ENCODE measurements at places on chromosomes 4 and X.

- DNase-seq, result no peak
Measured at GRCh38 chr4:183492791-183493222, 12.1 kb upstream of the ING2 start.

- DNase-seq, result no peak
Measured at GRCh38 chr4:180380733-180381132, 1862.5 kb upstream of the TENM3 start.

GRCh38 chr4:5126857-5127256 lies 75.6 kb downstream of the STK32B start:
- DNase-seq, result no peak

GRCh38 chr4:112290341-112290740 lies 4.6 kb upstream of the TIFA start:
- DNase-seq, result no peak

GRCh38 chr4:122119739-122120138 lies 32.4 kb upstream of the BLTP1 start:
- no peak for DNase-seq

DNA sequence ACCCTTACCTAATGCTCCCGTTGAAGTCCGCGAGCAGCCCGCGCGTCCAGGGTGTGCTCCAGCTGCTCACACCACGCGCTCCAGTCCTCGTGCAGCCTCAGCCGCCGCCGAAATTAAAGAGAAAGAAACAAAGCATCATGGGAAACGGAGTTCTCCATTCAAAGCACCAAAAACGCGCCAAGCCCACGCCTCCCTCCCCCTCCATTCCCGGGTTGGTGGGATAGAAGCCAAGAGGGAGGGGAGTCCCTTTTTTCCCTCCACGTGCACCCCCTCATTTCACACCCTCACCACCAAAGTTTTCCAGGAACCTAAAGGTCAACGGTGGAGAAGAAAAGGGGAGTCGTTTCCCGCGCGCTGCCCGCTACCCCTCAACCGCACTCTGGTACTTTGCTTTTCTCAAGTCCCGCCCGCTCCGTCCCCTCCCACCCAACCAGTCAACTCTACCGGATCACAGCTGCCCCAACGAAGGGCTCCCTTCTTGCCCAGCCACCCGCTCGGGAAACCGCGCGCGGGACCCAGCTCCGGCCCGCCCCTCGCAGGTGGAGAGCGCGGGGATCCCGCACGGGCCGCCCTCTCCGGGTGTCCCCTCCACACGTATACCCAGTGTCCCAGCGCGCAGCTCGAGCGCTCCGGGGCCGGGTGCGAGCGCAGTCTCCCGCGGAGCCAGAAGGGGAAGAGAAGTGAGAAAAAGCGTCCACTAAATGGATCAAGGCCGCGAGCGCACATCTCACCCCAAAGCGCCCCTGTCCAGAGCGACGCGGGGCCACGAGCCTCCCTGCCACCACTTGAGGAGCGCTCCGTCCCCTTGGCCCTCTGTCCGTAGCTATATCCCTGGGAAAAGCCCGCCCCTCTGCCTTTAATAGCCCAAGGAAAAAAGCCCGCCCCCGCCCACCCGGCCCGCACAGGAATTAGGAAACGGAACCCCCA lies 65.1 kb upstream of the CCDC160 start:
- peak; percentile 40 for DNase-seq

GRCh38 chr4:53059871-53060270 lies 197.8 kb downstream of the RASL11B start:
- no peak for DNase-seq

- DNase-seq, result no peak
Measured at GRCh38 chr4:134812611-134813010, 611.0 kb upstream of the PABPC4L start.

DNA sequence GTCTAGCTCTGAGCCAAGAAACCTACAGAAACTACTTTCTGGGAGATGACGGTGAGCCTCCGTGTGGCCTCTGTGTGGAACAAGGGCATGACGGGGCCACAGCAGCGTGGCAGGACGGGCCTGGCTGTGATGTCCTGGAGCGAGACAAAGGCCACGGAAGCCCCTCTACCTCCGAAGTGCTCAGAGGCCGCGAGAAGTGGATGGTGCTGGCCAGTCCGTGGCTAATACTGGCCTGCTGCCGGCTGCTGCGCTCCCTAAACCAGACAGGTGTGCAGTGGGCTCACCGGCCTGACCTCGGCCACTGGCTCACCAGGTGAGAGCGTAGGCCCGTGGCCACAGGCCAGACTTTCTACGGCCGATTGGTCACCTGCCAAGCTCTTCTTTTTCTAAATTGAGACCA lies 24.6 kb downstream of the PIGG start:
- DNase-seq, result no peak

- peak; percentile 29 for DNase-seq
Measured at GRCh38 chr4:76738086-76738931, 159.6 kb downstream of the SOWAHB start.

- DNase-seq, result peak; percentile 58
Measured at GRCh38 chr4:52870225-52870624, 8.1 kb downstream of the RASL11B start.

GRCh38 chr4:152850377-152850776 lies 70.6 kb downstream of the ARFIP1 start:
- DNase-seq, result peak; percentile 42

DNA sequence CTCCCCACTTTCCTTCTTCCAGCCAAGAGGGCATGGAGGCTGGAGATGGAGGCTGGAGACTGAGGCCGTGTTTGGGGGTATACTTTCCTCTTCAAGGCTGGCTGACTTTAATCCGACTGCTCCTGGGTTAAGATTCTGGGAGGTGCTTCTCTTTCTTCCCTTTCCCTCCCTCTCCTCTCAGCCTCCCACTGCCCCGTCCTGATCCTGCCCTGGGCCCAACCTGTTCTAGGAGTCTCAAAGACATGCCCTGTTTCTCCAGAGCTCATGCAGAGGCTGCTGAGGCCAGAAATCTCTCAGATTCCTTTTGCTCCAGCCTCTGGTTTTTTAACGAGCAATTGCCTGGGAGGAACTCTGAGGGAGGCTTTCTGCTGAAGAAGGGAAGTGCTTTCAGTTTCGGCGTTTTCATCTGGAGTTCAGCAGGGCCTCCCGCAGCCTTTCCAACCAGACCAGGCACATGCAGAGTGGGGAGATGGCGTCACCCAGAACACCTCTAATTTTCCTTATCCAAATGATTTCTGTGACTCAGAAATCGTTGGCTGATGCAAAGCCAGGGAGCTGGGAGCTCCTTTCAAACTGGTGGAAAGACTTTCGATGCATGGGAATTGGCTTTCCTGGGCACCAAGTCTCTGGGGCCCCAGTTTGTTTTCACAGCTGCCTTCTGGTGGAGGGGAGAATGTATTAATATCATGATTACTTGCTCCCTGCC lies 34.5 kb upstream of the FAM9C start:
- peak; percentile 45 for DNase-seq

GRCh38 chrX:107773206-107773605 lies 2.4 kb downstream of the TSC22D3 start:
- no peak for DNase-seq

GRCh38 chr4:54662901-54663585 lies 5.3 kb downstream of the KIT start:
- no peak for DNase-seq

All from heart left ventricle (tissue), 16 donors.